ENCODE measurements at places on chromosomes 1 and 21.

DNA sequence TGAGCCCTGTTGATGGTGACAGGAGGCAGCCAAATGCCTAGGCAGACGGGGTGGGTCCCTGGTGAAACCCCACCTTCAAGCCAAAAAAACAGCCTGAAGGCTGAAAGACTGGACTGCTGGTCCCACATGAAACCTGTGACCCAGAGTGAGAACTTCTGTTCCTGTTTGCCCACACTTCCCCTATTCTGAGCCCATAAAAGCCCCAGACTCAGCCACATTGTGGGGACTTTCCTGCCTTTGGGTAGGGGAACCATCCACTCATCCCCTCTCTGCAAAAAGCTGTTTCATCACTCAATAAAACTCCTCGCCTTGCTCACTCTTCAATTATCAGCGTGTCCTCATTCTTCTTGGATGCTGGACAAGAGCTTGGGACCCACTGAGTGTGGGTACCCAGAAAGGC, 25.2 kb downstream of the HTR6 start:
- DNase-seq: no peak

DNA sequence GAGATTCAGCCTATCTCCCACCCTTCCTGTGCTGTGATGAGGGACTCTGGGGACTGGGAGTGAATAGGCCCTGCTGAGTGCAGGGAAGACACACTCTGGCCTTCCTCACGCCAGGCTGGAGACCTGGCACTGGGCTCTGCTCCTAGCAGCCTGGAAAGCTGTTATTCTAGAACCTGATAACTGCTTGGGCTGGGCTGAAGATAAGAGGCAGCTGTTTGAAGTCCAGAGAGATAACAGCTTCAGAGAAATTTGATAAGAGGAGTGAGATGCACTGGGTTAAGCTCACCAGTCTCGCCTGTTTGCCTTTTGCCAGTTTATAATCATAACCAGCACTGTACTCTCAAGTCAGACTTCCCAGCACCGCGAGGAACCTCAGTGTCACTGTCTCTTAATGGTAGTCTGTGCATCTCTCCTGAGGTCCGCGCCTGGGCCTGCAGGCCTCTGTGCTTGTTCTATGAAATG, 46.6 kb upstream of the GPR37L1 start:
- no peak for DNase-seq

DNA sequence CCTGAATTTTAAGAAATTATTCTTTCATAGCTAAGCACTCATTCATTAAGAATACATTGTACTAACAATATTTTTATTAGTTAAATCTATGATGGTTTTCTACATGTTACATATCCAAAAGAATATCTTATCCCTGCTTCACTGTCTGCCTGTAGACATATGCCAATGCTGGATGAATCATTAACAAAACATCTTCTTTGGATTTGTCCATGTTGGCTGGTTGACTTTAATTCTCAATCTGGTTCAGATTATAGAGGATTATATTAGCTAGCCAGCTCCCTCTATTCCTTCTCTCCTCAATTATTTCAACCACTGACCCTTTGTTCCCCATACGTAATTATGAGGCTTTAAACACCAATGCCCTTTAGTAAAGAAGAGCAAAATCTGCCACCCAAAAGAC, 138.9 kb upstream of the DMRTA2 start:
- no peak for DNase-seq

DNA sequence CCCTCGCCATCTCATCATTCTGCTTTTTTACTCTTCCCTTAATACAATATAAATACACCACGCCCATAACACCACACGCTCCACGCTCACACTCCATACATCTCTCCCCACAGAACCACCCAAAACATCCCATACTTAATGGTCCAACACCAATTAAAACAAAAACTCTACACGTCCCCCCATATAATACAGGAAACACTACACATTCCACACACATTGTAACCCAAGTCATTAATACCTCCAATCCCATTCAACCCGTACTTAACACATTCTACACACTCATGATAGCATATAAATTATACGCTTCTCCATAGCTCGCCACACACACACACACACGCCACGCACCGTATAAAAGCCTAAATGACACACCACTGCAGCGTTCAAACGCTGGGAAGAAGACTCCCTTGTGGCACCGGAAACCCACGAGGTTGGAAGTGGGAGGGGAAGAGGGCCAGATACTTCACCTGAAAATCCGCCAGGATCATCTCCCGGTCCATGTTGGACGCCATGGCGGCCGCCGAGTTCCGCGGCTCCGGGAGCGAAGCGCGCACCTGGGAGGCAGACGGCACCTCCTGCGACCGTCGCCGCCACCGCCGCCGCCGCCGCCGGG, 659 bp downstream of the FAF1 start:
- no peak for DNase-seq

DNA sequence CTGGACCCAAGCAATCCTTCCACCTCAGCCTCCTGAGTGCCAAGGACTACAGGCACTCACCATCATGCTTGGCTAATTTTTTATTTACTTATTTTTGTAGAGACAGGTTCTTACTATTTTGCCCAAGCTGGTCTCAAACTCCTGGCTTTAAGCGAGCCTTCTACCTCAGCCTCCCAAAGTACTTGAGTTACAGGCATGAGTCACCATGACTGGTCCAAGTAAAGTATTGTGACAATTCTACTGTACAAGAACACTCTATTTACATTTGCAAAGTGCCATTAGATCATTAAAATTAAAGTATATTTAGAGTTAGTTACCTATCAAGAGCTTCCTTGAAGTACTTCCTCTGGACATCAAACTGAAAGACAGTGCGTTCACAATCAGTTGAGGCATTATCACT, 44.8 kb downstream of the NRDC start:
- DNase-seq: no peak

DNA sequence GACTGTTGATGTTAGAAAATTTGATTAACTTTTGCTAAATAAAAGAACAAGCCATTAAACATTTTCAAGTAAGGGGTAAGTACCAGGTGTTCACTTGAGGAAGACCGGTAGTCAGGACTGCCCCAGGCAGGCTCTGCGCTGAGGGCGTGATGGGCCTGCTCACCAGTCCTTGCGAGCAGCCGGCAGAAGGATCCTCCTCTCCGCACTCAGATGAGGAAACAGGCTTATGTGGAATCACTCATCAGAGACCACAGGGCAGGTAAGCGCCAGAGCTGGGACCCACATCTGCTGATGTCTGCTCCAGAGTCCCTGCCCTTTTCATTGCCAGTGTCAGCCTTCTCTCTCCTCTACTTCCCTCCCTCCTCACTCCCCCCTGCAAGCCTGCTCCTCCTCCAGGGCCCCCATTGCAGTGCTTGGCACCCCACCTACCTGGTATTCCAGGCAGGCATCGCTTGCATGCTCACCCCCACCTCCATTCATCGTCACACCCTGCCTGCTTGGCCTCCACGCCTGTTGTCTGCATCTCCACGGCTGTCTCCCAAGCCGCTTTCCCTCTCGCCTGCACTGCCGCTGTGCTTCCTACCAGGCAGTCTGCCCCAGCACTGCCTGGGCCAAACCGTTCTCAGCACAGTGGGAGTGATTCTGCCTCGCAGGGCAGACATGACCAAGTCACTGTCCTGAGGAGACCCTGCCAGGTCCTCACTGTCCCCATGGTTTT, 24.7 kb upstream of the KDM4A start:
- no peak for DNase-seq

DNA sequence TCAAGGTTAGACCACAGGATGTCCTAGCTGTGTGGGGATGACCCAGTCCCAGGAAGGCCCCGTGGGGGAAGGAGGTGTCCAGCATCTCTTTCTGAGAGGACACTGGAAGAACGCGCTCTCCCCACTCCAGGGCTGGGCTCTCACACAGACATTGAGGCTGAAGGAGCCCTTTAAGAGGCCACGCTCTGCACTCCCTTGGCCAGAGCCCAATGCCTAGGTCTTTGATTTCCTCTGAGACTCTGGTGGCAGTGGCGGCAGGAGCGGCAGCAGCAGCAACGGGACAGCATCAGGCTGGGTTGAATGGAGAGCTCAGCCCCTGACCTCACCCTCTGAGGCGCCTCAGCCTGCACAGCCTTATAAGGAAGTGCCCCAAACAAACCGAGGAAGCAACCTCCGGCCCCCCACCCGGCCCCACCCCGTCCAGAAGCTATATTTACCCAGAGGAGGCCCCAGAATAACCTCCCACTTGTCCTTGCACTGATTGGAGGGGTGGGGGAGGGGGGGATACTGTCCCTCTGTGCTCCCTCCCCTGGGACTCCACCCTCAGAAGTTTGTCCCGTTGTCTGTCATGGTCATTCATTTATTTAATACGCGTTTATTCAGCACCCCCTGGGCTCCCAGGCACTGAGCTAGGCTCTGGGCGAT, 12.3 kb downstream of the NES start:
- no peak for DNase-seq

DNA sequence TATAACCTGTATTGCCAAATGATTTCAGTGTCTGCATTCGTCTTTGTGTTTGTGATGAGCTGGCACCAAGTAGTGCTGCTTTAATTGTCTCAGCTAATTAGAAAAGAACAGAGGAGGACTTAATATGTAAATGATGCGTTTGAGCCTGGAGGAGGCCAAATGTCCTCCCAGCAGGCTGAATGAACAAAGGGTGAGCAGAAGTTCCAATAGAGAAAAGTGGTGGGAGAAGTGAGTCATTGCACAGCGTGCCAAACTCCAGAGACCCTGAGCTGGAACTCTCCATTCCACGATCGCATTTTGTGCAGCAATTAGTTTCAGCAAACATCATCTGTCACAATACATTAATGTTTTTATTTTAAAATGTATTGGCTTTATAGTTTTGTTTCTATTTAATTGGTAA, 17.9 kb downstream of the ETV3L start:
- no peak for DNase-seq

DNA sequence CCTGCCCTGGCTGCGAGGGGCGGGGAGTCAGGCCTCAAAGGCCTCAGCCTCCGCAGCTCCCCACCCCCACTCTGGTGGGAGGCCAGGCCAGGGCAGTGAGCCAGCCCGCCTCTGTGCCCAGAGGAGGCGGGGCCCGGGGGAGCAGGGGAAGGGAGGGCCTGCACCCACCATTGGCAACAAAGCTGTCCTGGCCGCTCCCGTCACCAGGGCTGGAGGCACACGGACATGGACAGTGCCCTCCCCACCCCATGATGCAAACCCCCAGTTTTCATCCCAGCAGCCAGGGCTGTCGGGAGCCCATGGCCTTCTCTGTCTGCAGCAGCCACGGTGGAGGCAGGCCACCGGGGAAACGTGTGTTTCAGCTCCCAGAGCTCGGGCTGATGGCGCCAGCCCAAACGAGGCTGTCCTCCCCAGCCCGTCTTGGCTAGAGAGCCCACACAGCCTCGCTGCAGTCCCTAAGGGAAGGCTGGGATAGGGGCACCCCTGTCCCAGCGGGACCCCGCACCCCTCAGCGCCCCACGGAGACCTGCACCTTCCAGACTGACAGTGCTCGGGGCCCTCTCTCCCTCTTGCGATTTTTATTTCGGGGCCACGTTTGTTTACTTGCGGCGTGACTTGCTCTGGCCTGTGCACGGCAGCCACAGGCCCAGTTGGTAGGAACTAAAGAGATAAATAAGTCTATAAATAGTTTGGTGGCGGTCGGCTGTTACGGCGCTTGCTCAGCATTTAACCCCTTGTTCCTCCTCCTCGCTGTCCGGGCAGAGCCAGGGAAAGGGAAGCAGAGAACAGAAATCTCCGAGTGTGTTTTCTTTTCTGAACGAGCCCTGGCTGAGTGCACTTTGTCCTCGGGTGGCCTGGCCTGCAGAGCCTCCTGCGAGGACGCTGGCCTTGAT, 101.8 kb downstream of the PRDM16 start:
- no peak for DNase-seq

DNA sequence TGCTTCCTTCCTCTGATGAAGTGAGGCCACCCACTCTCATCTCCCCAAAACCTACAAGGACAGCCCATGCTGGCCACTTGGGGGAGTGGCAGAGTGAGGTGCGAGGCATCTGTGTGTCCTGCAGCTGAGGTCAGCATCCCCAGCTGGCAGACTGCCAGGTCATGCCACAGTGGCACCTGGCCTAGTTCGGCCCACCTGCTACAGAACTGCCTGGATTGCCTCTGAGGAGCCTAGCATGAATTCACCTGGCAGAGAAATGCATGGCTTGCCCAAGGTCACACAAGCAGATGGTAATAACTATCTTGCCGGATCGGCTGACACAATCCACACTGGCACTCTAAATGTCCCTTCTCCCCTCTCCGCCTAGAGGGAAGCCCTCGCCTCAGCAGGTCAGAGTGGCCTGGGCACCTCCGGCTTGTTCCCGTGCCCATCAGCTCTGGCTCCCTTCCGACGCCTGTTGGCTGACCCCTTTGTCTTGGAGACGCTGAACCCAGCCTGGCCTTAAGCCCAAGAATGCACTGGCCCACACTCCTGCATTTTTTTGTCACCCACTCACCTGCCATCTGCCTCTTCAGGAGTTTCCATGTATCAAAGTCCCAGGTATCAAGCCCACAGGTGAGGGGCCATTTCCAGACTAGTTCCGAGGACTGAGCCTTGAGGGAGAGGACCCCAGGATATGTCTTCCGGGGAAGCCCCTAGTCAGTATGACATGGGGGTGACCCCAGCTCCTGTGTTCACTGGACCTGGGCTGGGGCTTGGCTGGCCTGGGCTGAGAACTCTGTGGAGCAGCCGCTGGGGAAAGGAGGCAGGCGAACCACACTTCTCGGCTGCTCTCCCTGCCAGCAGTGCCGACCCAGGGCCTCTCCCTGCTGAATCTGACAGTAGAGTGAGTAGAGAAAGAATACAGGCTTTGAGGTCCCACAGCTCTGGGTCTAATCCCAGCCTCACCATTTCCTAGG, 21.7 kb downstream of the ECE1 start:
- DNase-seq: no peak

- no peak for DNase-seq
These were observed 331.6 kb upstream of the DUSP10 start for GRCh38 chr1:222073307-222073995.

GRCh38 chr1:56965191-56965590, 624 bp downstream of the C8B start:
- DNase-seq: no peak

DNA sequence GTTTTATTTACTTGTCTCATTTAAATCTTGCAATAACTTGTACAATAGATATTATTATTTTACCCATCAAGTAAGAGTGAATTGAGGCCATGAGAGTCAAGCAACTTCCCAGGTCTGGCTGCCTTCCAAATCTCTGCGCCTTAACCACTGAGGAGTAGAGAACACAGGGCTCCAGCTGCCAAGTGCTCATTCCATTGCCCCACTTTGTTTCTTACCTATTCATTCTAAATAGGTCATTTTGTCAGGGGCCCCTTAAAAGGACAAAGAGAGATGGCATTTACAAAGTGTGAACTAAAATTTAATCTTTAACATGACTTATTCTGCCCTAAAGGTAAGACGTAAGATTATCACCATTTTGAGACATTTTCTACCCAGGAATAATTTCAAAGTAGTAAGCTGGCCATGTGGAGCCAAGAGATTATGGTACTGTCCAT, 3.5 kb downstream of the PPP1R15B start:
- no peak for DNase-seq

- DNase-seq: no peak
These were observed 25.3 kb upstream of the SYT6 start for GRCh38 chr1:114178936-114179335.

DNA sequence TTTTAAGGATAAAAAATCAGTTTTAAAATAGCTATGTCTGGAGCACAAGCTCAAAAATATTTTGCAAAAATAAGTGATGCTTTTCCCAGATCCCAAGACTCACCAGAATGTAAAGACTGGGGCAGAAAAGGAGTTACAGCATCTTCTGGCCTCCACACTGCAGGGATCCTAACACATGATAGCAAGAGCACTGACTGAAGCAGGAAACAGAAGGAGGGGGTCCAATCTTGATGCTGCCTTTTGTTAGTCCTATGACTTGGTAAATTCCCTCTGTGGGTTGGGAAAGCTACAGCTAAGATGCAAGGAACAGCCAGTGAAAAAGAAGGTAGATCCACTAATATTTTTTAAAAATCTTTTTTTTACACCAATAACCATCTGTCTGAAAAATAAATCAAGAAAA, 54.2 kb upstream of the TNR start:
- no peak for DNase-seq

Measured in stimulated activated CD8-positive, alpha-beta memory T cell treated with anti-CD3 and anti-CD28 coated beads, Interleukin-7, amount 100 ng/mL, for 1 hour (primary cell).